ENCODE measurements at places on chromosomes 2 and 18.
A peak's percentile ranks its signal among the peaks of the same experiment; 100 is the strongest.

DNA sequence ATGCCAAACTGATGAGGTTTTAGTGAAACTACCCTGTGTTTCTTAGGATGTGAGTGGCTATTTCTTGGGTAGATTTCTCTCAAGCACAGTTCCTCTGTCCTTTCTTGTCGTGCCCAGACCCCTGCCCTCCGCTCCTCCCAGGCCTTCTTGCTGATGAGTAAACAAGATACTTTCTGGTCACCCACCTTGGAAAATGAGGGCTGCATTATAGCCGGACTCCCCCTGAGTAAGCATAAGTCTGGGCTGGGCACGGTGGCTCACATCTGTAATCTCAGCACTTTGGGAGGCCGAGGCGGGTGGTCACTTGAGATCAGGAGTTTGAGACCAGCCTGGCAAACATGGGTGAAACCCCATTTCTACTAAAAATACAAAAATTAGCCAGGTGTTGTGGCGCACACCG lies 58.5 kb downstream of the MEX3C start:
- DNase-seq = no peak

- no peak for DNase-seq
Observed at GRCh38 chr2:197349699-197350098, 39.1 kb upstream of the ANKRD44 start.

GRCh38 chr2:9648821-9649220 lies 18.0 kb upstream of the YWHAQ start:
- peak; percentile 91 for DNase-seq

DNA sequence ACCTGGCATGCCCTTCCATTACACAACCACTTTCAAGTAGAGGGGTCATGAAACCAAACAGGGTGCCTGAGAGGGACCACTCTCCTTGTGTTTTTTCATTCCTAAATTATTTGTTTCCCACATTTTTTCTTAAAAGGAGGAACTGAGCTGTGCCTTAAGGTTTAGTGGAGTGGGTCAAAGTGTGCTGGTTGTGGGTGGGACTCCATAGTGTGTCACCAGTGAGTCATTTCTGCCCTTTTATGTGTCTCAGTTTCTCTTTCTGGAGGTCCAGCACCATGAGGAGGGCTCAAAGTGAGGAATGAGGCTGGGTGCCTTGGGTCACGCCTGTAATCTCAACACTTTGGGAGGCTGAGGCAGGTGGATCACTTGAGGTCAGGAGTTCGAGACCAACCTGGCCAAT lies 37.8 kb downstream of the COMMD1 start:
- DNase-seq = no peak

DNA sequence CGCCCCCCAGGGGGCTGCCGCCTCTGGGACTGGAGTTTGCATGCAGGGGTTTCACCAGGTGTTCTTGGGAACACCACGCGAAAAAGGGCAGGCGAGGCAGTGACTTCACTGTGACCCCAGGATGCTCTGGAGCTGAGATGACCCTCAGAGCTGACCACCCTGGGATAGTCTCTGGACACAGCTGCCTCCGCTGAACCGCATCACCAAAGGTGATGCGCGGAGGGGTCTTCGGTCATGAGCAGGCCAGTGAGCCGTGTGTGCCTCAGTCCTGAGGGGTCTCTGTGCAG lies 17.5 kb downstream of the GPR35 start:
- DNase-seq = no peak

DNA sequence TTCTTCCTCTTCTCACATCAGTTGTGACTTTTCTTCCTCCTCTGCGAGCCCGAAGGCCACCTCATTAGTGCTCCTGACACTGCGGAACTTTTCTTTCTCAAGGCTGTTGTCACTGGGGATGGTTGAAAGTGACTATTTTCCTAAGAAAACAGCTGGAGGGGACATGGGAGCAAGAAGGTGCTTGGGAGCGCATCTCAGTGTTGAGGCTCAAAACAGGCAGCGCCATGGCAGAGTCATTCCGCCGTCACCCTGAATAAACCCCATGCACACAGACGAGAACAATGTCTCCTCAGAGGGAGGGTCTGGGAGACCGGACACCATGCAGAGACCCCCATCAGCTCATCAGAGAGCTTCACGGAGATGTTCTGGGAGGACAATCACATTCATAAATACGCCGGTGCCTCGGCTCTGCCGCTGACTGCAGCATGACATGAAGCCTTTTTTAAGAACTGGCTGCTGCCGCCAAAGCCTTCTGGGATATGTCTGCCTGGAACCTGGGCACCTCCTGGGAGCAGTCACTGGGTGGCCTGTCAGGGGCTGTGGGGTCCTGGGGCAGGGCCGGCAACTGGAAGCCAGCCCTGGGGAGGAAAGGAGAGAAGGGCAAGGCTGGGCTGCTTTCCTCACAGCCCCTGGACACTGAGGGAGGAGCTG lies 19.2 kb downstream of the ATOH8 start:
- DNase-seq = no peak

DNA sequence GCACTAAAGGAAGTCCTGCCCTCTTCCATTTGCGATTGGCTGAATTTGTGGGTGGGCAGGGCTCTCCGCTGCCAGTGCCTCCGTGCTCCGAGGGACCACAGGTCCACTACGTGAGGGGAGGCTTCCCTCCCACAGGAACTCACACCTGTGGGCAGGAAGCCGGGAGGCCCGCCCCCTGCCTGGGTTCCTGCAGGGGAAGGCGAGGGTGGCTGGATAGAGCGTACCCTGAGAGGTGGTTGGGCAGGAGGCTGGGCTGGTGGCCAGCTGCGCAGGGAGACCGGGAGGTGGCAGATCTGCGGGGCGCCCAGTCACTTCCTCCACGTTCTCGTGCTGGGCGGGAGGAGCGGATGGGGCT lies 47.0 kb upstream of the PTH2R start:
- DNase-seq = peak; percentile 98

DNA sequence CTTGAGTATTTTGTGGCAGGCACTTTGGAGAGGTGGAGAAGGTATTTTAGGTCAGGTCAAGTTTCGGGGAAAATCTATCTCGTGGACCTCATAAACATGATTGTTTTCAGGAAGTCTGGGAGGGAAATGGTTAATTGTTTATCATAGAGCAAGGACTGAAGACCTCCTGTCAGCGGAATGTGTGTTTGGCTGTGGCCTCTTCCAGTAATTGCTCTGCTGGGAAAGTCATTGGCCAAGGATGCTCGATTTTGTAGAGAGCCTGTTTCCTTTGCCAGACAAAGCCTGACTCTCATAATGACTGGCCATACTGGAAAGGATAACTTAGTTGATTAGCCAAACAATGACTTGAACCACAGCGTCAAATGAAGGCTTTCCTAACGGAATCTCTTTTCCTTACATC lies 30.0 kb downstream of the IL1R2 start:
- no peak for DNase-seq

GRCh38 chr18:59814891-59815290 lies 84.9 kb upstream of the PMAIP1 start:
- no peak for DNase-seq

DNA sequence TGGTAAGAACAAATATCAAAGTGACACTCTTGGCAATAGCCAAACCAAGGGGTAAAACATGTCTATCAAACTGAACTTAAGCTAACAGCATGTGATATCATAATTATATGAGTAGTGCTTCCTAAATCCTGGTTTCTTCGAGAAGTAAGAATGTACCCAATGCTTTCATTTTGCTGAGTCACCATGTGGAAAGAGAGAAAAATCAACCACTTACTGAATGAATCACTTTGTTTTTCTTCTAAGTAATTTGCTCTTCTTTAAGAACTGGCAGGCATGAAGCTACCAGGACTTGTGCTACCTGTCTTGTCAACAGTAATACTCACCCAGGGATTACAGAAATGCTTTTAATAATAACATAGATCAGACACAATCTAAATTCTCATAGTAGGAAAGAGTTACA lies 19.0 kb upstream of the DUSP19 start:
- DNase-seq = no peak

DNA sequence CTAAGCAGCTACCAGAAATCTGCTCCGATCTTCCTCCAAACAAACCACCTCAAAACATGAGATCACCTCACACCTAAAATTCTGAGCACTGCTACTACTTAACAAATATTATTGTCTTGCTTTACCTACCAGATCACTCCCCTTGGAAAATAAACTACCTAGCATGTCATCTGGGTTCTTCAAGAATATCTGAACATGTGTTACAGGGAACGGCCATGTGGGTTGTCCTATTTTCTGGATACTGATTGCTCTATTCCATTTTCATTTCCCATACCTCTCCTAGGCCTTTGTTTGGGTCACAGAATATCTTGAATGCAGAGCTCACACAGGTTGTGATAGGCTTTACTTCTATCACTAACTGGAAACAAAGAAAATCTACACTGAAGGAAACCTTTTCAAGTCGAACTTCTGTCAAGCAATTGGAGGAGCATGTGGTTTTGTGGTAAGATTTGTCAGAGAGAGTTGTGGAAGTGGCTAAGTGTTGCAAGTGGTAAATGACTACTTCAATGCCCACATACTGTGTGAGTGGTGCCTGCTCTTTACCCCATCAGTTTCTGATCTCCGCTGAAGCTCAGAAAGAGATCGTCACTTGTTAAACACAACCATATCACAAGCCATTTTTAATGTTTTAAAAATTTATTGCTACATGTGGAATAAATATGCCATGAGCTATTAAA lies 739.1 kb upstream of the ZEB2 start:
- no peak for DNase-seq

- no peak for DNase-seq
Observed at GRCh38 chr2:148533685-148534084, 110.9 kb upstream of the EPC2 start.

- DNase-seq = no peak
Observed at GRCh38 chr2:137255345-137255744, 490.0 kb downstream of the THSD7B start.

- no peak for DNase-seq
Observed at GRCh38 chr18:48009116-48009745, 78.8 kb upstream of the SMAD2 start.

DNA sequence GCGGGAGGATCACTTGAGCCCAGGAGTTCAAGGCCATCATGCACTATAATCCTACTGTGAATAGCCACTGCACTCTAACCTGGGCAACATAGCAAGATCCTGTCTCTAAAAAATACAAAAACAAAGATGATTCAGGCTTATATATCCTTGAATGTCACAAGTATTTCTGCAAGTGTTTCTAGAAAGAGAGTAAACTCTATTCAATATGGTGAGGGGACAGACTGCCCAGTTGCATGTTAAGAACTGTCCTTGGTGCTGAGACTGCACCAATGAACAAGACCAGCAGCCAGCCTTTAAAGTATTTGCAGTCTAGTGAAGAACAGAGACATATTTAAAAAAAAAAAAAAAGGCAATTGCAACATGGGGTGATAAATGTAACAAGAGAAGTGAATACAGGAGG lies 16.4 kb downstream of the MAP3K19 start:
- no peak for DNase-seq

- no peak for DNase-seq
Observed at GRCh38 chr18:58385472-58385871, 243.4 kb downstream of the ALPK2 start.

GRCh38 chr18:48842259-48843061 lies 108.3 kb downstream of the SMAD7 start:
- DNase-seq = no peak

GRCh38 chr2:172200495-172201085 lies 97.9 kb upstream of the DLX2 start:
- DNase-seq = no peak

- DNase-seq = no peak
Observed at GRCh38 chr2:227942021-227942420, 70.6 kb downstream of the DAW1 start.

DNA sequence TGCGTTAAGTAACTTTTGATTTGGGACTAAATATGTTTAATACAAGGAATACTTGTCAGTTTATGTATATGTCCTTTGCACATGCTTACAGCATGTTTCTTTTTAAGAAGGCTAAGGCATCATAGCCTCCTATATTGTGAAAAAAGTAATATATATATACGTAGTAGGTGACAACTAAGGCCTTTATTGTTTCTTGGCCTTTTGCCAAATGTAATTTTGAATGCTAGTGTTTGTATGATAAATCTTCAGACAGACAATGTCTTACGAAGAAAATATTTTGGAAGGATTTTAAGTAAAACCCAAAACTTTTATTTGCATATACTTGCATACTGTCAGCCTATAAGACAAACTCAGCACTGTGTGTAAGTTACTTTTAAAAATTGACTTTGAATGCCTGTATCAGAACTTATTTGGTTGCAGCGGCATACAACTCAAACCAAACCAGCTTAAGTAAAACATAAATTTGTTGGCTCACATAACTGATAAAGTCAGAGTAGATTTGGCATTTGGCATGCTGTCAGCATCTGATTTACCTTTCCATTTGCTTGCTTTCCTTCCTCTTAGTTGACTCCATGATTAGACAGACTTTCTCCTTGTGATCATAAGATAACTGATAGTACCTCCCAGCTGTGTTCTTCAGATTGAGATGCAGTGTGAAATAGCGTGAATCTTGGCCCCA lies 24.4 kb downstream of the UBE2E3 start:
- no peak for DNase-seq

GRCh38 chr2:74148457-74149246 lies 940 bp upstream of the BOLA3 start:
- DNase-seq = no peak

DNA sequence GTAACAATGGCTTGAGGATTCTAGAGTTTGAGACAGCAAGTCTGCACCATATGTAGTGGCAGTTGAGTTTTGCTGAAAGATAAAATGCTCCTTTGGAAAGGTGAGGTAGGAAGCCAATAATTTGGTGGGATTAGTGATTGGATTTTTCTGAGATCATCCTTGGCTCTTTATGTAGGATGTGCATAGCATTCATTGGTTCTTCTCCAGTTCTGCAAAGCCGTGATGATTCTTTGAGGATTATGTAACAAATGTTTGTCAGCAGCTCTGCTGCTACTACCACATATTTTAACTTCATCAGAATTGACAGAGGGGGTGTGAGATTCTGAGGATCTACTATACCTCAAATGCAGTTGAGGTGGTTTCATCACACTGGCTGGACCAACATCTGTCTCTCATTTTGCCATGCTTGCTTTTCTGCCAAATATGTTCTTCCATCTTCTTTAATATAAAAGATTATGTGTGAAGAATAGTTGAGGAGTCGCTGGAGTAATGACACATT lies 188.9 kb upstream of the RASGRP3 start:
- no peak for DNase-seq

DNA sequence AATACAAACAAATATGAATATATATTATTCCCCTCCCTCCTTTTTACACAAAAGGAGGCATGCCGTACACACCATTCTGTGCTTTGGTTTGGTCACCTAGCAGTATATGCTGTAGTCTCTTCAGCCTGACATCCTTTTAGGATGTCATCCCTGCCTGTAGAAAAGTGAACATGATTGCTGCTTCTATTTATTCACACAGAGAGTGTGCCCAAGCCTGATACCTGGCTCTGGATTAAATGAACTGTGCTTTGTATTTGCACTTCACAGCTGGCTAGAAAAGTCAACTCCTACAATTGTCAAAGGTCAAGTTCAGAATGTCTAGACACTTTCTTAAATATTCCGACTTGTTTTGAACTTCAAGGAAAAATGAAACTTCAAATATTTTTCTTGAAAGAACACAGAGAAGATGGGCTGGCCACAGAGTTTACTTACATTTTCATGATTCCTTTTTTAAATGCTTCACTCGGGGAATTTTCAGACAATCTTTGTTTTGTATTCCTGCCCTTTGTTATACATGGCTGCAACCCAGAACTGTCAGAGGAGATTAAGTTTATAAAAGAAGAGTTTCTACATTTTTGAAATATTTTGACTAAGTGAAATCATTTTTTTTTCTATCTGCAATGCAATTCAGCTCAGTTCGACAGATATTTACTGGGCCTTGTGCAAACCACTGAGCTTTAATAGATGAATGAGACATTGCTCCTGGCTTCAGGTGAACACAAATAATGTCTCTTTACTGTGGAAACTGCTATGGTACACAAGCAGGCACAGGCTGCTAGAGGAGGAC lies 33.5 kb downstream of the DAPL1 start:
- DNase-seq = no peak
